ENCODE measurements at places on chromosomes 1 and 21.

GRCh38 chr21:41859297-41859980, 19.7 kb downstream of the PRDM15 start:
- no peak for DNase-seq

DNA sequence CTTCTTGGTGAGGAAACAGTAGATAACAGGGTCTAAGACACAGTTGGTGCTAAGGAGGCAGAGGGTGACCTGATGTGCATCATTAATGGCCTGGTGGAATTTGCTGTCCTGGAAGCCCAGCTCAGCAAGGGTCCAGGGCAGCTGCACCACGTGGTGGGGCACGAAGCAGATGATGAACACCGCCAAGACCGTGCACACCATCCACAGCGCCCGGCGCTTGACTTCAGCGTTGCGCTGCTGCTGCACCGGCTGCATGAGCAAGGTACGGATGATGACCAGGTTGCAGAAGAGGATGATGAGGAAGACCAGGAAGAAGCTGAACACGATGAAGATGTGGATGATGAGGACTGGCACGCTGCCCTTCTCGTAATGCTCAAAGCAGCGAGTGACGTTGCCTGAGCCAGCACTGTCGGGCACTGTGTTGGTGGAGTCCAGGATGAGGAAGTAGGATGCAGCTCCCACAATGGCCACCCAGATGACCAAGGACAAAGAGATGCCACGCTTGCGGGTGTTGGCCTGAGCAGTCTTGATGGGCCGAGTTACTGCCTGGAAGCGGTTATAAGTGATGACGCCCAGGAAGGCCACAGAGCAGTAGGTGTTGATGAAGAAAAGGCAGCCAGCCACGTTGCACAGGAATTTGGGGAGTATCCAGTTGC, 26.2 kb downstream of the PTAFR start:
- no peak for DNase-seq

DNA sequence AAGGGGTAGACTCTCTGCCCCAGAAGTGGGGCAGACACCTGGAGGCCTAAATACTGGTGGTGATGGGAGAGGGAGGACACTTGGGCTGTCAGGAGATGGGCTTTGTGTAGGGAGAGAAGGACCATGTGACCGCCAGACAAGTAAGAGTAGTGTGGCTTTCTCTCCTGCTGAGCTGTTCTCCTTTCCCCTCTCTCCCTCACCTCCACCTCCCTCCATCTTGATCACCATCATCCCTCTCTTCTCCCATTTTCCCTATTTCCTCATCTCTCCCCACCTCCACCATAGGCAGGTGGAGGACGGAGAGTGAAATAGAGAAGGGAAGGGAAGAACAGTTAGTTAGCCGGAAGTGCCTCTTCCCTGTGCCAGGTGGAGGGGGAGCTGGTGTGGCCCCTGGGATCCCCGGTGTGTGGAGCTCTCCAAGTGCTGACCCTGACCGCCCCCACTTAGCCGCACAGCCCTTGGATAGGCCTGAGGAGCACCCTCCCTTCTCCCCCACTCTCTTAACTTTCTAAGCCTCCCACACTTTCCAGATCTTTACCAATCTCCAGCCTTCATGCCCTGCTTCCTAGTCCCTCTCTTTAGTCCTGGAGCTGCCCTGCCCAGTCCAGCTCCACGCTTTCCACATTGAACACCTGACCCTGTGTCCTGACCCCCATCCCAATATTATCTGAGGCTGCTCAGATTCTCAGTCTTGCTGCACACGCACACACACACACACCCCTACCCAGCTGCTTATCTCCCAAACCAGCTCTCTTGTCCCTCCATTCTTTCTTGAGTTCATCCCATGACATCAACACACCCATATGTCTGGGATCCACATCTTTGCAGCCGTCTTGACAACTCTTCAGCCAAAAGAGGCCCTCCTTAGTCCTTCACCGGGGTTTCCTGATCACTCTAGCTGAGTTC, 1.5 kb downstream of the CELF3 start:
- no peak for DNase-seq

GRCh38 chr1:230747890-230748800, 957 bp downstream of the CAPN9 start:
- DNase-seq: no peak

- DNase-seq: no peak
Observed at GRCh38 chr1:203197625-203198024, 11.1 kb upstream of the CHI3L1 start.

DNA sequence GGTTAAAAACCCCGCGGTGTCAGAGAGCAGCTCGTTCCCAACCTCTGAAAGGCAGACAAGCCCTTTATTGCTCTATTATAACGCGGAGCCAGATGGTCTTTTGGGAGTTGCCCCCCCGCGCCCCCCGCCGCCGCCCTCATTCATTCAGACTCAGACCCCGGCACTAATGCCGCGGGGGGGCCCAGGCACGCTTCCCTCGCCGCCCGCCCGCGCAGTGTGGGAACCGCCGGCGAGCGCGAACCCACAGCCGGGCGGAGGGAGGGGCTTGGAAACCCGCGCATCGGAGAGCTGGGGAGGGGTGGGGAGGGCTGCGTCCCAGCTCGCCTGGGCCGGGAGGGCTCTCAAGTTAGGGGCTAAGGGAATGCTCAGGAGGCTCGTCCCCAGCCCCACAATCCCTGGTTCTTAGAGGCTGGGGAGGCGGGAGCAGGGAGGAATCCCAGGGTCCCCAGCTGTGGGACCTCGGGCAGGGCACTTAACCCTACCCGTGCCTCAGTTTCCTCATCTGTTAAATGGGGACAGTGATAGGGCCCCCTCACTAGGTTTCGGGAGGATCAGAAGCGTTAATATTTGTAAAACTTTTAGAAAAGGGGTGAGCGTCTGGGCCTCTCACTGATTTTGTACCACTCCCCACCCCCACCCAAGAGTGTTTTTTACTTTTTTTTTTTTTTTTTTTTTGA, 10.9 kb upstream of the HES5 start:
- no peak for DNase-seq

GRCh38 chr21:29155118-29155932, 24.9 kb downstream of the MAP3K7CL start:
- DNase-seq: peak; percentile 49

- no peak for DNase-seq
Observed at GRCh38 chr21:28832013-28832714, 160.5 kb downstream of the LTN1 start.

DNA sequence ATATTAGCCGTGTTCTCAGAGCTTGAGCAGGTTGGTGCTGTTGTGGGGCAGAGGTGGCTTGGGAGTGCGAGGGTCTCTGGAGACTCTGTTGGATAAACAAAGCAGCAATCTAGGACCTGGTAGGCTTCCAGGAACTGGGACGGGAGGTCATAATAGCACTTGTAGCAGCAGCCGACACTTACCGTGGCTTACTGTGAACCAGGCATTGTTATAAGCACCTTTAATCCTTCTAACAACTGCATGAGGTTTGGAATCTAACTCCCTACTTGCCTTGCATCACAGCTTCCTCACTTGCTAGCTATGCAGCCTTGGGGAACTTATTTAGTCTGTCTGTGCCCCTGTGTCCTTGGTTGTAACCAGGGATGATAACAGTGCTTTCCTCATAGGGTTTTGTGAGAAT, 94.9 kb downstream of the NAV1 start:
- DNase-seq: no peak

GRCh38 chr21:37737996-37738395, 178.3 kb downstream of the KCNJ6 start:
- no peak for DNase-seq

DNA sequence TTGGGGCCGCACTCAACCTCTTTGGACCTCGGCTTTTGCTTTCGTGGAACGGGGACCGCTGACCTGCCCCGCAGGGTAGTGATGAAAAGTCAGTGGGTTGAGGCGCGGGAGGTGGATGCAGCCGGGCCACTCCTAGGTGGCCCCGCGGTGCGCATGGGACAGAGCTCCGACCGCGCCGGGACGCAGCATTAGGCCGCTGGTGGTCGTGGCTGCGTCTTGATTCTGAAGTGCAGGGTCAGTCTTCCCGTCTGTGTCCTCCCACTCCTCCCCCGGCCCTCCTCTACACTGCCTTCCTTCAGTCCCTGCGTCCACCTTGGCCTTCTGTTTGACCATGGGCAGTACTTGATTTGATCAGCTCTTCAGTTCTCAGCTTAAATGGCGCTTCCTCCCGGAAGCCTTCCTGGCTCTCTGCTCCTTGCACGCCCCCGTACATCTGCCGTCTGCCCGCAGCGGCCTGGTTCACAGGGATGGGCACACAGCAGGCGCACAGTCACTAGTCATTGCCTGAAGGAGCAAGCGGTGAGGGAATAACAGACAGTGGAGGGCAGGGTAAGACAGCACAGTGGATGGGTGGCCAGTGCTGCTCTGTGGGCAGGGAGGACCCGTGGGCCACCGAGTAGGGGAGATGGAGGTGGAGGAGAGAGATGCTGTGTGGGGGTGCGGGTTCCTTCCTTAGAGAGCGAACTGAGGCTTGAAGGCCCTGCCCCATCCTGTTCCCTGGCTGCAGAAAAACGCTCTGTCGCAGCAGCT, 633 bp downstream of the THEMIS2 start:
- DNase-seq: peak; percentile 58

GRCh38 chr1:39609618-39610331, 29.7 kb downstream of the HEYL start:
- DNase-seq: peak; percentile 93

- DNase-seq: no peak
Observed at GRCh38 chr1:221118938-221119320, 239.7 kb downstream of the HLX start.

DNA sequence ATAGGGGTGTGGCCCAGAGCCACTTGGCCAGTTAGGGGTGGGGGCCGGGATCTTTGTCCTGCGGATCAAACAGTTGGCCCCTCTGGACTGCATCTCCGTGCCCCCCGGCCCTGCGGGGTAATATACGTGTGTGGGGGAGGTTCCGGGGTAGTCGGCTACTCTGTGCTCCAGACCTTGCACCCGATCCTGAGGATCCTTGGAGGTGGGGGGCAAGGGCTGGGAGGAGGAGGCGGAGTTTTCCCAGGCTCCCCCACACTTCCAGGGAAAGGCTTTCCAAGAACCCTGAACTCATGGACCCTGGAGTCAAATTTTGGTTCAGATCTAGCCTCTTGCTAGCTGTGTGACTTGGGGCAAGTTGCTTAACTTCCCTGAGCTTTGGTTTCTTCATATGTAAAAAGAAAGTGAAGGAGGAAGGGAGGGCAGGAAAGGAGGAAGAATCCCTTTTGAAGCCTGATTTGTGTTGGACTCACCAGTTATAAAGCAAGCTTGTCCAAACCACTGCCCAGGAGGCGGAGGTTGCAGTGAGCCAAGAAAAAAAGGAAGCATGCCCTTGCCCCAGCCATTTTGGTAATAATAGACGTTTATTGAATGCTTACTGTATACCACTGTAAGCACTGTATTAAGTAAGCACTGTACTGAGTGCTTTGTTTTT, 686 bp downstream of the MIIP start:
- DNase-seq: no peak

- DNase-seq: no peak
Observed at GRCh38 chr1:230056098-230056497, 10.9 kb upstream of the GALNT2 start.

DNA sequence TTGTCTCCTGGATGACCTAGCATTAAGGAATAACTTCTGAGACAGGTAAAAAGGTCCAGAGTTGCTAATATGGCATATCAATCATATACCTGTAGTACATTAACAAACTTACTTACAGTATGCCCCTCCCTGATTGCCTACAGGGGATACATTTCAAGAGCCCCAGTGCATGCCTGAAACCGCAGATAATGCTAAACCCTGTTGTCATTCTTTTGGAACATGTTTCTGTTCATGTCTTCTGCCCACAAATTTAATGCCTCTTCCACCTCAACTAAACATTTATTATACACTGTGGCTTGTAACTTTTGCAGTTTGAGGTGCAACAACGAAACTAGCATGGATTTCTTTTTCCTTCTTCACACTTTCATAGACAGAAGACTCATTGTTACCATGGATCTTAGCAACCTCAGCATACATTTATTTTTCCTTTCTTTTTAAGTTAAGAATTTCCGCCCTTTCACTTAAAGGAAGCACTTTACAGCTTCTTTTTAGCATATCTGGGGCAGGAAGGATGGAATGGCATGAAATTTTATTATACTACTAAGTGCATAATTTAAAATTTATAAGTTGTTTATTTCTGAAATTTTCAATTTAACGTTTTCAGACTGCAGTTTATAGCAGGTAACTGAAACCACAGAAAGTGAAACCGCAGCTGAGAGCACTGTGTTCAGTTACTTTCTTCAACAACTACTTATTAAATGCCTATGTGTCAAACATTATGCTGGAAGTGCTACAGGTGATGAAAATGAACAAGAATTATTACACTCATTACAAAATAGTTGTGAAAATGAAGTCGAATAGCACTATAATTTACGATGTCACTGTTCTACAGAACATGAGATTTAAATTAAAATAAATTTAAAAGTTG, 25.3 kb downstream of the F13B start:
- no peak for DNase-seq

DNA sequence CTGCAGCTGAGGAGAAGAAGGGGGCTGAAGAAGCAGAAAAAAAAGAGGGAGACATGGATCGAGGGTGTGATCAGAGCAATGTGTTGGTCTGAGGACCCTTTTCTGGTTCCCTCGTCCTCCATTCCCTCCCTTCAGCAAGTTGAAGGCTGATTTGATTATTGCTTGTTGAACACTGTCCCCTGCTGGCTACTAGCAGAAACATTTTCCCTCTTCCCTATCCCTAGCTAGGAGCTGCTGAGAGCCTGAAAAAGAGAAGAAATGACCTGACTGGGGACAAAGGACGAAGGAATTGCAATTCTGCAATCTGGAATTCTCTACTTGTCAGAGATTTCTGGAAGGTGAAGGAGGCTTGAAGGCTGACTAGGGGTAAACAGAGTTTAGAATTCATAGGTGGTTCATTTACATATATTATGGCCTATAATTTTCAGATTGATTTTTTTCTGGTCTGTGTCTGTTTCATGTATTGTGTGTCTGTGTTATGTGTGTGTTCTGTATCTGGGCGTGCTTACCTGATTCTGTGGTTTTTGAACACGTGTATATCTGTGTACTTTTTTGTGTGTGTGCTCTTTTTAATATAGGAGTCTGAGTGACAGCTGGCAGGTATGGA, 9.8 kb downstream of the NHLH1 start:
- DNase-seq: peak; percentile 73

DNA sequence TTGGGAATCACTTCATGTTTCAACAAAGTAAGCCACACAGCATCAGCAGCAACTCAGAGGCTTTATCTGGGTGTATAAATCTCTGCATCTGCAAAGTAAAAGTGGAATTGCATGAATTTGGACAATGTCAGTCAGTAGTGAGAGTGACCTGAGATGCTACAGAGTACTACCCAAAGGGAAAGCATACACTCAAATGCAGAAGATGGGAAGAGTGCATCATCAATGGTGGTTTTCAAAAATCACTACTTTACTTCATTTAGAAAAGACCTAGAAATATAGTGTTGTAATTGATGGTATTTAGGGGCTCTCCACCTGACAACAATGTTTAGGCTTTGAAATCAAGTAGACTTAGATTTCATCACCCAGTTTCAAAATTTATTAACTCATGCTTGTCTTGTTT, 24.5 kb upstream of the PKN2 start:
- no peak for DNase-seq

DNA sequence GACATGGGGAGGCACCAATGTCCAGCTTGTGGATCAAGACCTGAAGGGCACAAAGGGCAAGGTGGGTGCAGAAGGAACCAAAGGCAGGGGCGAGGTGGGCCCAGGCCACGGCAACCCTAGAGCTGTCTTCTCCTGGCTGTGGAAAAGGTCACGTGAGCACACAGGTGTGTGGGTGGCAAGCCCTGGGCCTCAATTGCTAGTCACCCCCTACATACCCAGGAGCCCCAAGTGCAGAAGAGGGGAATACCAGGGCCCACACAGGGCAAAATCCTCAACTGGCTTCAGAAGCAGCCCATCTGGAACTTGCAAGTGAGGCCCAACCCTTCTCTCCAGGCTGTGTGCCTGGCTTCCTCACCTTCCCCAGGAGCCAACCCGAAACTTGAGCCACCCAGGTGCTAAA, 25.6 kb downstream of the ZBTB17 start:
- DNase-seq: no peak
